Inflammatory macrophage (primary cell): ENCODE measurements at places on chromosomes 6 and 20.

DNA sequence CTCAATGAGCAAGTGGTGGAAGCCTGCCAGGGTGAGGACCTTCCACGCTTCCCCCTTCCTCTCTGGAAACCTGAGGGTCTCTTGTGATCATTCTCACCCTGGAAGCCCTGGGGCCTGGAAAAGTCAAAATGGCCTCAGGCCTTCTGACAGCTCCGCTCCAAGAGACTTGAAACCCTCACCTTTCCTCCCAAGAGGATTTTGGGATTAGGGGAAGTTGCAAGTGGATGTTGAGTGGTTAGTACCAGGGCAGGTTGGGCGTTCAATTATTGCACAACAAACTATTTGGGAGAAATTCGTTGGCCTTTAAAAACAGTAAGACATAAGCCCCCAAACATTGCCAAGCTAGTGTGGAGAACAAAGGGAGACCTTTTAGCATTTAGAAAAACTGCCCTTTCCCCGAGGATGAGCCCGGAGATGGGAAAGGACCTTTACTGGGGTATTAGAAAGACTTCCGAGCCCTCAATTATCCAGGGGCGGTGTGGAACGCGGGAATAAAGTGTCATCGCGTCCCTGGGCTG lies 4.7 kb downstream of the NKX2-2 start:
- no peak for DNase-seq

DNA sequence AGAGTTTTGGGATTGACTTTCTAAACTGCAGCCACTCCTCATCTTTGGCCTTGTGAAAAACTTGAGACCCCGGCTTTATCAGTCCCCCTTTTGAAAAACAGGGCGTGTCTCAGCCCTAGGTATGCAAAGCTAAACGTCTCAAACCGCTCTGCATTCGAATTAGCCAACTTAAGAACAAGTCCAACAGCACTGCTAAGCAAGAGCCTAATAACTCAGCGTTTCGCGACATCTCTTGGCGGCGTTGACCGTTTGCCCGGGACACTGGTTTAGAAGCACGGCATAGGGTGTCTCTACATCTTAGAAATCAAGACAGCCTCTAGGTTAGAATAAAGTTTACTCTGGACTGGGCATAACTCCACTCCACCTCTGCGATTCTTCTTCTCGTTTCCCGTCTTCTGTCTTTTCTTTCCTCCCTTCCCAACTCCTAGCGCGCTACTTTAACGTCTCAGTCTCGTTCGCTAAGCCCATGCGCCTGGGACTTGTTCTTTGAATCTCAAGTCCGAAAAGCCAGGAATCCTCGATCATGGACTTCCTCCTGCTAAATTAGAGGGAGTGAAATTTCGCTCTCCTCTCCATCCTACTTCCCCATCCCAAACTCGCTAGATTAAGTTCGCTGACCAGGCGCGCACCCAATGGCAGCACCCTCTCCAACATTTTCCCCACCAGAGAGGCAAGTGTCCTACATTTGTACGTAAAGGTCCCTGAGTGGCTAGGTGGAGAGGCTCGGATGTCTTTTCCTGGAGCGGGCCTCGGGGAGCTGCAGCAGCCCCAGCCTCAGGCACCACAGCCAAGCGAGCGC lies 10.5 kb upstream of the TFAP2A start:
- no peak for DNase-seq

- peak; percentile 19 for DNase-seq
Observed at GRCh38 chr6:92777146-92777740, 642.1 kb downstream of the EPHA7 start.

- no peak for DNase-seq
Observed at GRCh38 chr6:124928851-124929250, 33.4 kb upstream of the RNF217 start.

DNA sequence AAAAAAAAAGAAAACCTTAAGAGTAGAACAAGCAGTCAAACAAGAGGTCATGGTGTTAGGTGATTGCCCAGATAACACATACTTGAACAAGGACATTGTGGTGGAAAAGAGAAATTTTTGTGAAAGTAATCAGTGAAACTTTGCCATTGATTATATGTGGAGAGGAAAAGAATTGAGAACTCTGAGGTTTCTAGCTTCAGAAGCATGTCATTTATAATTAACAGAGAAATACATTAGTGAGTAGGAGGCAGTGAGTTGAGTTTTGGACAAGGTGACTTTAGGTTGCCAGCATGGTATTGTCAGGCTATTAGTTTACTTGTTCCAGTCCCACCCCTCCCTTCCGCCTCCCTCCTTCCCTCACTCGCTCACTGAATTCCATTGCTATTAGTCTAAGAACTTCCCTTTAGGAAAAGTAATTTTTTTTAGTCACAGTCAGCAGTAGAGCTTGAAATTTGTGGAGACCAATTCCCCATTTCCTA lies 17.2 kb downstream of the TAB2 start:
- no peak for DNase-seq

DNA sequence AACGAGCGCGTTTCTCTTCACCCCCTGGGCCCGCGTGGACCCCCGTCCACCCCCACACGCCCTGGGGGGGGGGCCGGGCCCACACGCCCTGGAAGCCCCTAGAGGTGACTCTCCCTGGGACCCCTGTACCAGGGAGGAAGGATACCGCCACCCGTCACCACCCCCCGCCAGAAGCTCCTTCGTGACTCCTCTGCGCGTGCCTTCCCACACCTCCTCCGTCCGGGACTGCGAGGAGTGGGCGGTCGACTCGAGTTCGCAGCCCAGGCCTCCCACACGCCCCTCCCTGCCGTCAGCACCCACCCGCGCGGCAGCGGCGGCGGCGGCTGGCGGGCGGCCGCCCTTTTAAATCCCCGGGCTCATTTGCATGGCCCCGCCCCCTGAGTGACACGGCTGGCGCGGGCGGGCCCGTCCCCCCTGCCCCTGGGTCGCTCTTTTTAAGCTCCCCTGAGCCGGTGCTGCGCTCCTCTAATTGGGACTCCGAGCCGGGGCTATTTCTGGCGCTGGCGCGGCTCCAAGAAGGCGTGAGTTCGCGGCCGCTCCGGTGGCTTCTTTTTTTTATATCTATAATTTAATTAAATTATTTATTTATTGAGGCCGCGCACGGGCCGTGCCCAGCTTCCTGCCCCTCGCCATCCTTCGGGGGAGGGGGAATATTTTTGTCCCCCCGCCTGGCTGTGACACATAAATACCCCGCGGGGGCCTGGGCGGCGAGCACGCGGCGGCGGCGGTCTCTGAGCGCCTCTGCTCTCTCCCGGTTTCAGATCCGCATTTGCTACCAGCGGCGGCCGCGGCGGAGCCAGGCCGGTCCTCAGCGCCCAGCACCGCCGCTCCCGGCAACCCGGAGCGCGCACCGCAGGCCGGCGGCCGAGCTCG lies at the start of gene HMGA1:
HMGA1 (plus strand) TSS at position 431 of the 873 bp plus-strand sequence. CDS start 3,908 bp downstream, outside the sequence.
- peak; percentile 87 for DNase-seq

- DNase-seq: no peak
Observed at GRCh38 chr20:25295386-25296093, 47.7 kb downstream of the PYGB start.

DNA sequence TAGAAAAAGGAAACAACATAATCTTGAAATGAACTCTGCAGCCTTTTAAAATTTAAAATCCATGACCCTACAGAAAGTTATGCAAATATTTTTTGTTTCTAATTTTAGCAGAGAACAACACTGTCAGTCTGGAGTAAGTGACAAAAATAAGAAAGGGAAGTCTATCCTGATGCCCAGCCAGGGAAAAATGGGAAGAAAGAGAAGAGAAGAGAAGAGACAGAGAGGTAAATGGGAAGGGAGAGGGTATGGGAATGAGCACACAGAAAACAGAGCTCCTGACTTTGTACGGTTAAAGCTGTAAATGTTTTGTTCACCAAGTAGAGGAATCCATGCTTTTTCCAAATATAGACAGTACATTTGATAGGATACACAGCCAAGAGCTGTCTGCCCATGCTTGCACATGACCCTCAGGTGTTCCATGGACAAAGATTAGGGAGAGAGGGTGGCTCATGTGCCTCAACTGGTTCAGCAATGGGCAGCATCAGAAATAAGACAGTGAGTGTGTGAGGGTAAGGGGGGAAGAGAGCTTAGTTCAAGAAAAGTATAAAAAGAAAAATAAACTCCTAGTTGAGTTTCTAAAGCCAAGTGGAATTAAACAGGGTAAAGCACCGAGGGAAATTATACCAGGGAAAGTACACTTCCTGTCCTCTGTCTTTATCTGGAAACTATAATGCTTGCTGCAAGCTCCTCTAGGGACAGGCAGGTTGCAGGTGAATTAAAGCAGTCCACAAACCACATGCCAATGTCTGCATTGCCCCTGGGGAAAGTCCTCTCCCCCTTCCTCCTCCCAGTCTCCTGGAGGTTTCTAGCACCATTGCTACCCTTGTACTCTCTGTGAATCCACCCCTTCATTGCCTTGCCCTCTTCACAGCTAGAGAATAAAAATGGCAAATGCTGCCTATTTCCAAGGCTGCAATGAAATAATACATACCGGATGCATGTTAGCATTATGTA lies 30.0 kb downstream of the MAP3K5 start:
- DNase-seq: no peak

DNA sequence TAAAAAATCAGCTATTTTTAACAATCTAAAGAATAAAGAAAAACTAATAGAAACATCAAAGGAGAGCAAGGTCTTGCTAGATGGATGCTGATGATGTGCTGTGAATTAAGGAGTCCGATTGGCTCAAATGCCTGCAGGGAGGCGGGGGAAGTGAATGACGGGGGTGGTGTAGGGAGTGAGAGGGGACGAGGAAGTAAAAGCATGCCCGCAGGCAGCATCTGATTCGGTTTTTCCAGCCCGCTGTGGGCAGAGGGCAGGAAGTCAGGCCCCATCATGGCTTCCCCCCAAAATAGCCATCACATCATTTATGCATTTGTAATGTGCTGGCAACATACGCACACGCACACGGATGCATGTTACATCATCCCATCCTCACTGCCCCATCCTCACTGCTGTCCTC lies 10.3 kb downstream of the RSPO4 start:
- peak; percentile 4 for DNase-seq
